ENCODE measurements at places on chromosomes 11 and 22.

DNA sequence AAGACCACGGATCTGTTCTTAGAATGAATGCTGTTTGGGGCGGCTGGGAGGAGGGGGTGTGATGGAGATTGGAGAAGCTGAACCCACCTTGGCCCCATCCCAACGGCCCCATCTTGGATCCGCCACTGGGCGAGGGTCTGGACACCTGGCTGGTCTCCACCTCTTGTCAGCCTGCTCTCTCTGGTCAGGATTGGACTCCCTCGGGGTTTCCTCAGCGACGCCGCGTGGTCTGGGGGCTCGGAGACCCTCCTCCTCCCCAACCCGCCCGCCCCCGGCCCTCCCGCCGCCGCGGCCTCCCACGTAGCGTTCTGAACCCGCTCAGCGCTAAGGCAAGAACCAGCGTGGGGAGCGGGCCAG lies 4.3 kb upstream of the FLI1 start:
- DNase-seq = no peak

DNA sequence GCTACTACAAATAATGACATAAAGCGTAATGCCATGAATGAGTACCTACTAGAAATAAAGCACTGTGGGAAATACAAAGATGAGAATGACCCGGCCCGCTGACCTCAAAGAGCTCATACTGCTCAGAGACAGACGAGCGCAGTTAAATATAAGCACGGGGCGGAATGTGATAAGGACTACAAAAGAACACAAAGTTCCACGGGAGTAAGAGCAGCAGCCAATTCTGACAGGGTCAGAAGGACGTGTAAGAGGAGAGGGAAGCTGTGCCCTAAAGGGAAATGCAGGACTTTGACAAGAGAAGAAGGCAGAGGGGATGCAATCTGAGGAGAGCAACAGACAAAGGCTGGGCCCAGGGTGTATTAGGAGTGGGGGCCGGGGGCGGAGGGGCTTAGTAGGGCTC lies 314.6 kb downstream of the LARGE1 start:
- DNase-seq = no peak

- DNase-seq = no peak
These were observed 7.8 kb downstream of the FTH1 start for GRCh38 chr11:61959678-61960077.

GRCh38 chr11:1823376-1824220 lies 11.2 kb upstream of the SYT8 start:
- DNase-seq = no peak

GRCh38 chr22:46852771-46853170 lies 90.3 kb downstream of the TBC1D22A start:
- DNase-seq = no peak

DNA sequence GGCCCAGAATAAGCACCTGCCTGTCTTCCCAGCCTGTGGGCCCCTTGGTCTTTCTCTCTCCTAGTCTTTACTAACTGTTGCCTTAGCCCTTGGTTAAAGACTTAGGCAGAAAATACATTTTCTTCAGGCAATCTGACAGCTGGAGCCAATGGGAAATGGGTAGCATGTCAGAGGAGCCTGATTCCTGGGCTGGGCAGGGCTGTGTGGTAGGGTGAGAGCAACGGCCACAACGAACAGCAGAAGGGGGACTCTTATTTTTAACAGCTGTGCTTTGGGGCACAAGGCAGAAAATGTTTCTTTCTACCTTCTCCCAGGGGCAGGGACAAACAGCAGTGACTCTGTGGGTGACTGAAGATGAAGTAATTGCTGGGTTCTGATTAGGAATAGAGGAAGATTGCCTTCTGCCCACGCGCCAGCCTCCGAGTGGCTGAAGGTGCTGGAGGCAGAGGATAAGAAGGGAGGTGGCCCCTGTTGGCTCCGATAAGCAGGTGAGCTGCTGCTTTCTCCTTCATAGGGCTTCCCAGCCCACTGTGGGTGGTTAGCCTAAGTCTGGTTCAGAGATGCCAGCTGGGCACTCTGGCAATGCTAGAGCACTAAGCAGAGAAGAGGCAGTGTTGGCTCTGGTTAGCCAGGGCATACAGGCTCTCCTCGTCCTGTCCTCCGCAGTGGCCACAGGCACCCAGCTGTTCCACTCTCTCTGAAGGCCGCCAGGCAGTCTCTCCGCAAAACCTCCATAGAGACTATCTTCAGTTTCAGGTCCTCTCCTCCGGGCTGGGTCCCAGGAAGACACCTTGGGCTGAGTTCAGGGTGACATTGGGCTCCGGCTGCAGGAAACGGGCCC lies 1.5 kb downstream of the YPEL4 start:
- no peak for DNase-seq

GRCh38 chr11:47127213-47127612 lies 49.5 kb downstream of the ARFGAP2 start:
- DNase-seq = no peak

DNA sequence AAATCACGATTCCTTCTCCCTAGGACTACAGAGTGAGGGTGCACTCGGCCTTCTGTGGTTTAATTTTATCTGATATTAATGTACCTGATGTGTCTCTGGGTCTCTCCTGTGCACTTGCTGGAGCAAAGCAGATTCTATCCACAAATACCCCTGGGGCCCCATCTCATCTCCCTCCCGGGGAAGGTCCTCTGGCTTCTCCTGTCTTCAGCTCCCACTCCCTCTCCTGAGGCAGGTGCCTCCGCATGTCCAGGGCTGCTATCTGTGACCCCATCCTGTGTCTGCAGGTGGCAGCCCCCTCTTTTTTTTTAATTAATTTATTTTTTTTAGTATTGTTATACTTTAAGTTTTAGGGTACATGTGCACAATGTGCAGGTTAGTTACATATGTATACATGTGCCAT lies 558.7 kb downstream of the BRD1 start:
- no peak for DNase-seq

- no peak for DNase-seq
These were observed 53.1 kb downstream of the PACSIN2 start for GRCh38 chr22:42961810-42962209.

GRCh38 chr11:35160902-35161597 lies 22.1 kb downstream of the CD44 start:
- no peak for DNase-seq

DNA sequence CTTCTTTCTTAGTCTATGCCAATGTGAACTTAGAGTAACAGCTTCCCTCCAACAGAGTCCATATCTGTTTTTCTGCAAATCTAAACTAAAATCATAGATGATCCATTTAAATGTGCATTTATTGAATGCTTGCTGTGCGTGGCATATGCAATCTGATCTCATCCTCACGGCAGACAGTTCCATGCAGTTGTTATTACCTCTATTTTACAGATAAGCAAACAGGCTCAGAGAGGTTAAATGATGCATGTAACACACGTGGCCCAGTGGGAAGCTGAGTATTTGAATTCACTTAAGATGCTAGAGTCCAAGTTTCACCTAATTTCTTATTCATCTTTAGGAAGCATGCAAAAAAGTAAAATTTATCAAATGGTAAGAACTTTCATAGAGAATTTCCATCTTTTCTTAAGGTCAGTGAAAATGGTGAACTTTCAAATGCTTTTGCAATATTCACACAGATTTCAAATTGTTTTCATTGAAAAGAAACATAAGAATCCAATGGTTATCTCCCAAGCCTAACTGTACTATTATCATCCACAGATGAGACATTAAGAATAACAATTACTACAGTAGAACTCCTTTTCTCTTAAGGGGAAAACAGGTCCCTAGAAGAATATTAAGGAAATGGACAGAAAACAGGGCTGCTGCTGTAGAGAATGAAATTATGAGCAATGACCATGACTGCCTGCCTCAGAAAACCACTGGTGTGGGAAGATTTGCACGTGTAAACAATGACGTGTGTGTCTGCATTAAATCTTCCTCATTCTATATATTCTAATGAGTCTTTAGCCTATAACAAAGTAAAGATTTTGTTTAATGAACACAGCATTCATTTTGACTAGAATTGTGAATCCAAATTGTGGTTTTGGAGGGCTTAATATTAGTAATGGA lies 1171.3 kb downstream of the LRRC4C start:
- DNase-seq = no peak

- DNase-seq = no peak
These were observed 31.9 kb upstream of the RTL6 start for GRCh38 chr22:44529827-44530523.

DNA sequence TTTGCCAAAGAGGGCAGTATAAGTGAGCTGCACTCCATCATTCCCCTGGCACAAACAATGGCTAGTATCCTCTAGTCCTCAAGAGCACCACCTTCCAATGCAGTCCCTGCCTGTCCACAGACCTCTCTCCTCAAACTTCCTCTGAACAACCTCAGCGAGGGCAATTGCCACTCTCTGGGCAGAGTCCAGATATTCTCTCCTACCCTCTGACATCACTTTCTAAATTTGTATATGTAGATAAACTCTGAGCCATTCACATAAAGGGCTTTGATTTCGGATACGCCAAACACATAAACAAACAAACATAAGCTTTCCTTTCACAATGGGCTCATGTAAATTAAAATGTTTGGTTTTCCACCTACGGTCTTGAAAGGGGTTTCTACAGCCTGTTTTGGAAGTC lies 3.0 kb upstream of the SLC43A3 start:
- no peak for DNase-seq

DNA sequence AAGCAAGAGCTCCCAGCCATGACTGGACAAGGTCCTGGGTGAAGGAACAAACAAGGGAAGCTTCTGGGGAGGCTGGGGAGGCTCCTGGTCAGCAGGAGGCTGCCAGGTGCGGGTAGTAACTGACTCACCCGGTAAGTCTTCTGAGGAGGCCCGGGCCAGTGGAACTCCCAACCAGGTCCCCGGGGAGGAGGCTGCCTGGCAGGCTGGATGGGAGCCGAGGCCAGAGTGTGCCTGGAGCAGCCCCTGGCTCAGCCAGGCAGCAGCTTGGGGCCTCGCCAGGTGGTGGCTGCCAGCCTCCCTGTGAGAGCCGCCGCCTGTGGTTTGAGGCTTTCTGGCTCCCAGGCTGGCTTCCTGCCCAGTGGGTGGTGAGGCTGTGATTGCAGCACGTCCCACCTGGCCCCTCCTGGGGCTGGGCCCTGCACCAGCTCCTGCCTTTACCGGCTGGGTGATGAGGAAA lies 46.2 kb downstream of the IGF2 start:
- DNase-seq = peak; percentile 57

DNA sequence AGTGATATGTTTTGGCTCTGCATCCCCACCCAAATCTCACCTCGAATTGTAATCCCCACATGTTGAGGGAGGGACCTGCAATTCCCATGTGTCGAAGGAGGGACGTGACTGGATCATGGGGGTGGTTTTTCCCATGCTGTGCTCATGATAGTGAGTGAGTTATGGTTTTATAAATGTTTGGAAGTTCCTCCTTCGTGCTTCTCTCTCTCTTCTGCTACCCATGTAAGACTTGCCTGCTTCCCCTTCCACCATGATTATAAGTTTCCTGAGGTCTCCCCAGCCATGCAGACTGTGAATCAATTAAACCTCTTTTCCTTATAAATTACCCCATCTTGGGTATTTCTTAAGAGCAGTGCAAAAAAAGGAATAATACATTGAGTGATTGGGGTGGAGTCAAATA lies 7.3 kb upstream of the CEP295 start:
- no peak for DNase-seq

- no peak for DNase-seq
These were observed 214.3 kb downstream of the CTTN start for GRCh38 chr11:70612459-70613141.

GRCh38 chr11:28505232-28505631 lies 397.0 kb downstream of the METTL15 start:
- no peak for DNase-seq

- DNase-seq = no peak
These were observed 96.8 kb downstream of the WNT7B start for GRCh38 chr22:45880091-45880715.

DNA sequence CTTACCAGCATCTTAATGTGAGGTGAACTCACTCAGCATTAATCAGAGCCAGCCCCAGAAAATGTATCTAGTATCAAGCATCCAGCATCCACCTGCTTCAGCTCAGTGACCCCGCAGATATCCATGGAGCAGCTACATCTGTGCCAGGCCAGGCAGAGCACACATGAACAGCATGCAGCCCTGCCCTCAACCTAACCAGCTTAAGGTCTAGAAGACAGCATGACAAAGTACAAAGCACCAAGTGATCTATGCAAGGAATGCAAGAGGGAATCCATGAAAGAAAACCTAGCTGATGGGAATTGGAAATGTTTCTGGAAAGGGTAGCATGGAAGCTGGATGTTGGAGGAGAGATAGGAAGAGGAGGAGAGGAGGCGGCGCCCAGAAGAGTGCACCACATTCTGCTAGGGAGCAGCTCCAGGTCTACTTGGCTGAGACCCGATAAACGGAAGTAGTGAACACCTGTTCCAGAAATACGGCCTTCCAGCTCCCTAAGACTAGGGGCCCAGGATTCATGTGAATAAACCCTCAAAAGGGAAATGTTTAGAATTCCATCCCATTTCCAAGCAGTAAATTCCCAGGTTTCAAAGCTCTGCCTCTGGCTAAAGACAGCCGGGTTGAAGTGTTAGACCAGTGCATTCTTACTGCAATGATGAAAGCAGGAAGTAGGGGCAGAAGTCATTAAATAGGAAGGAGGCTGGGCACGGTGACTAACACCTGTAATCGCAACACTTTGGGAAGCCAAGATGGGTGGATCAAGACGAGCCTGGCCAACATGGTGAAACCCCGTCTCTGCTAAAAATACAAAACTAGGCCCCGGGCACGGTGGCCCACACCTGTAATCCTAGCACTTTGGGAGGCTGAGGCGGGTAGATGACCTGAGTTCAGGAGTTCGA lies 23.5 kb upstream of the L3MBTL2 start:
- no peak for DNase-seq

GRCh38 chr22:29587938-29588699 lies 7.2 kb upstream of the NIPSNAP1 start:
- no peak for DNase-seq

- no peak for DNase-seq
These were observed 11.3 kb downstream of the LMO1 start for GRCh38 chr11:8252388-8252787.

- no peak for DNase-seq
These were observed 931.5 kb downstream of the NTM start for GRCh38 chr11:132301900-132302299.

- no peak for DNase-seq
These were observed 12.1 kb downstream of the SYT9 start for GRCh38 chr11:7263842-7264241.

GRCh38 chr11:35391922-35392688 lies 27.3 kb downstream of the SLC1A2 start:
- DNase-seq = peak; percentile 92

GRCh38 chr22:49240472-49240871 lies 587.2 kb downstream of the BRD1 start:
- DNase-seq = no peak

DNA sequence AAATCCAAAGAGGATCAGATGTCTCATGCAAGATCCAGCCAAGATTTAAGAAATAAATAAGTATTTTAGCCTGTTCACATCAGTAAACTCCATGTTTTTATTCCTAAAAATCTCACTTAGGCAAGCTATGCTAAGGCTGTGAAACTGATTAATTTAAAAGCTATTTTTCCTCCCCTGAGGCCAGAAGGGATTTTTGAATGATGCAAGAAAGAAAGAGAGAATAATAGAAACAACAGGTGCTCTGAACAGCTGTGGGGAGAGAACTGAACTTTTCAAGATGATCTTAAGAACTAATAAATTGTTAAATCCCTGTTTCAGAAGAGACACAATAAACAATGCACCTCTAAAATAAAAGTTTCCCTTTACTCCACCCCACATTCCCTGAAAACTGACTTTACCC lies 241.6 kb downstream of the DLG2 start:
- no peak for DNase-seq

GRCh38 chr22:36773935-36774334 lies 2.0 kb downstream of the IFT27 start:
- no peak for DNase-seq
